ENCODE measurements at places on chromosomes 7 and 10. TPM values are rescaled to one million over a fixed set of nuclear protein-coding genes. Genes with fewer than 3 reads are reported as not detected.
A peak's percentile ranks its signal among the peaks of the same experiment; 100 is the strongest.

GRCh38 chr7:142481548-142481947 is 223.7 kb upstream of the PRSS58 start:
- no peak for DNase-seq

GRCh38 chr10:14414901-14415300 is 84.2 kb upstream of the FRMD4A start:
- no peak for DNase-seq

- DNase-seq = no peak
Measured at GRCh38 chr7:66296001-66296521, 90.9 kb downstream of the TPST1 start.

Gene LOXL4
- 8.1 TPM for total RNA-seq

Gene CSGALNACT2
- 31.1 TPM for total RNA-seq

GRCh38 chr10:48582970-48583369 is 21.9 kb downstream of the ARHGAP22 start:
- no peak for DNase-seq

Gene SPDYE2
- not detected for total RNA-seq

GRCh38 chr10:87675396-87676376 is 16.0 kb downstream of the PAPSS2 start:
- no peak for DNase-seq

- no peak for DNase-seq
Measured at GRCh38 chr10:35005868-35006267, 84.3 kb downstream of the CUL2 start.

DNA sequence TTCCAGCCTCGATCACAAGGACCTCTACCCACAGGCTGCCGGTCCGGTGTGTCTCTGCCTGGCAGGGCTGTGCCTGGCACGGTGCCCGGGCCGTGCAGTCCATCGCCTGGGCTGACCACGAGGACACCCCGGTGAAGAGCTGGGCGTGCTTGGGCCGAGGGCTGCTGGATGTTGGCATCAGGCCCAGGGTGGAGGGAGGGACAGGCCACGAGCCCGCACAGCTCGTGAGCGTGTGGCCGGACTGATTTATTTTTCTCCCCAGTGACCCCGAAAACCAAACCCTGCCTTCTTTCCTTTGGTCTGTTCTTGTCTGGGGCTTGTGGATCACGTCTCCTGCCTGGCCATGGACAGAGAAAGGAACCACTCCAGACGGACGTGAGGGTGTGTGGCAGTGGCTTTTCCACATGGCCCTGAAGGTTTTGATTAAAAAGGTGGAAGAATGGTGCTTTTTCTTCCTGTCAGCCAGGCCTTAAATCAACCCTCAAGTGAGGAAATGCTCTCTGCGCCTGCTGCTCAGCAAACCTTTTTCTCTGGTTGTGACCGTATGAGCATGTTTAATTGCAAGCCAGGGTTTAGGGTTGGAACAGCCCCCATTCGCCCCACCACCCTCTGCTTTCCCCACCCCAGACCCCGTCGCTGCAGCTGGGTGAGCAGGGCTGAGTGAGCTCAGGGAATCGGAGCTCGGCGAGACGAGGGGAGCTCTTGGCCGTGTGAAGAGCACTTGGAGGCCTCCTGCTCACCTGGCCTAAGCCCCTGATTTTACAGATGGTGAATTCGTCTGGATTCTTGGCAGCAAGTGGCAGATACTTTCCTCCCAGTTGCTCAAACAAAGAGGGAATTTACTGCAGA is 130.1 kb downstream of the RGS10 start:
- DNase-seq = peak; percentile 85

DNA sequence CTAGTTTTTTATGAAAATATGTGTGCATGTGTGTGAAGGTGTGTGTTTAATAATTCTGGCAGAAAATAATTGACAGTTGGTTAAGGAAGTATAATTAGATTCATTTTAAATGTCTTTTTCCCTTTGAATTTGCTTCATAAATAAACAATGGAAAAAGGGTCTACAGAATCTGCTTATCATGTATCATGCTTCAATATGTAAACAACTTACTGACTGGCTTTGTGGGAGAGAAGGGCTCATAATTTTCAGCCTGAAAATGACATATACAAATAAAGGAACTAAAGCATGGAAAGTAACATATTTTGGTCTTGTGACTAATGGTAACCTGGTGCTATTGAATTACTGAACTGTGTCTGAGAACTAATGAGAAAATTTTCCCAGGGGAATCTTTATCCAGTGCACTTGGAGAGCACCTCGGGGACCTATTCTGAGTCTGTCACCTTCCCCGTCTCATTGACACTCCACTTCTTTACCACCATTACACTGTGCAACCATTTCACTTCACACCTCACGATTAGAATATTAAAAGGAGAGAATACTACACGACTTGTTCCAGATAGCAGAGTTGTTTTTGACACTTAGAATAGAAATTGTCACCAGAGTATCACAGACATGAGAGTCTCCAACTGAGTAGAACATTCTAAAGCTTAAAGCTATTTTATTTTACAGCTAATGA is 298.6 kb downstream of the TFEC start:
- DNase-seq = no peak

DNA sequence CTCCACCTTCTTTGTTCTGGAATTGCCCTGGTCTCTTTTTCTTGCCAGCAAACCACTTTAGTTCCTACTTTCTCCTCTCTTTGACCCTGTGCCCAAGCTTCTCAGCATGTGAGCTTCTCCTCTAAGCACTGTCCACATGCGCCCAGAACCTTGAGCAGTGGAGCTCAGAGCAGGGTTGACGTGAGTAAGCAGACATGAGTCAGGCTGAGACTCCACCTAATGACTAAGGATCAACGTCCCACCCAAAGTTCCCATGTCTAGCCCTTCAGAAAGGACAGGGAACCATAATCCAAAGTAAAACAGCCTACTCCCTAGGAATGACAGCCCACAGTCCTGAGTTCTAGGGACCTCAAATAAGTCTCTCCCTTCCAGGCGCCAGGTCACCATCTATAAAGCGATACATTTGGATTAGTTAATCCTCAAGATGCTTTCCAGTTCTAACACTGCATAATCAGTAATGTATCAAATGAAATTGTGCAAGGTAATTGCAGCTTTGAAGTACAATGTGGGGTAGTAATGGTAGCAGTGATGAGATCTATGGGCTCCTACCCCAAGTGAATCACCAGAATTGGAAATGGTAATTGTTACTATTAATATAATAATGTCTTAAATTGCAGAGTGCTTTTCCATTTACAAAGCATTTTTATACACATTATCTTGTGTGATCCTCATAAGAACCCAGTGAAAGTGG is 44.5 kb downstream of the KCNMA1 start:
- DNase-seq = no peak

GRCh38 chr10:21069929-21070700 is 173.0 kb upstream of the NEBL start:
- DNase-seq = no peak

GRCh38 chr7:41974870-41975557 is 262.0 kb downstream of the GLI3 start:
- no peak for DNase-seq

Gene BLNK
- 3.9 TPM for total RNA-seq

DNA sequence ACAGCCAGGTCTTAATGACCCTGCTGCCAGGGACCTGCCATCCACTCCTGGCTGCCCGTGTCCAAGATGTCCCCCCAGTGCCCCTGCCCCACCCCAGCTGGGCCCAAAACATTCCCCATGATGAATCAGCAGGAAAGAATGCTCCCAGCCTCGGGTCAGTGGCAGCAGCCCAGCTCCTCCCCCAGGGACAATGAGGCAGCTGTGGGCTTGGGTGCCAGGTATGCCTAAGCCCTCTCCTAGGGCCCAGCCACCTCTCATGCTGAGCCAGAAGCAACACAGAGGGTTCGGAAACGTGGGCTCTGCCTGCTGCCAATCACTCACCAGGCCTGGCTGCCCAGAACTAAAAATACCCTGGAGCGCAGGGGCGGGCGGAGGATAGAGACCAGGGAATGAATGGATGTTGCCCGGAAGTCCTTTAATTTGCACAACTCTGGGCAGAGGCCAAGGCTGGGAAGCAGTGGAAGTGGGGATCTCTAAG is 1.5 kb upstream of the LOXL4 start:
- DNase-seq = peak; percentile 80

GRCh38 chr7:69801729-69802682 is 203.7 kb downstream of the AUTS2 start:
- DNase-seq = no peak

DNA sequence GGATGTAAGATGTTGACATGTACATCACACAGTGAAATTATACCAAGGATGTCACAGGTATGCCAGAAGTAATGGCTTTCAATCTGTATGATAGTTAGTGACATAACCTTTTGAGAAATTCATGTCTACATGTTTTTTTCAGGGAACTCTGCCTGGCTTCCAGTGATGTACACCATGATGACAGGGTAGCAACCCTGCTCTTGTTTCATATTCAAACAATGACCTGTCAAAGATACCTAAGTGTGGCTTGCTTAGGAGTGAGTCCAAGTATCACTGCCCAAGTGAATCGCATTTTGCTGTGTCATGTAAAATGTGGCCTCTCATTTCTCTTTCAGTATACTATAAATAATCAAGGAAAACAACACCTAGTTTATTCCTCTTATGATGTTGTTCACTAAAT is 205.8 kb upstream of the DKK1 start:
- DNase-seq = no peak

Gene TRIL
- total RNA-seq = 6.2 TPM

Gene MBL2
- not detected for total RNA-seq

GRCh38 chr10:13608246-13608853 is 21.6 kb downstream of the PRPF18 start:
- no peak for DNase-seq

GRCh38 chr10:69075431-69075830 is 12.5 kb upstream of the SRGN start:
- DNase-seq = no peak

GRCh38 chr10:42836771-42837468 is 54.3 kb downstream of the BMS1 start:
- DNase-seq = no peak

Gene HOXA2
- not detected for total RNA-seq

GRCh38 chr10:77368006-77368405 is 269.6 kb downstream of the KCNMA1 start:
- DNase-seq = no peak

- DNase-seq = no peak
Measured at GRCh38 chr10:52807803-52808202, 35.2 kb upstream of the MBL2 start.

Gene GNGT1
- total RNA-seq = not detected

DNA sequence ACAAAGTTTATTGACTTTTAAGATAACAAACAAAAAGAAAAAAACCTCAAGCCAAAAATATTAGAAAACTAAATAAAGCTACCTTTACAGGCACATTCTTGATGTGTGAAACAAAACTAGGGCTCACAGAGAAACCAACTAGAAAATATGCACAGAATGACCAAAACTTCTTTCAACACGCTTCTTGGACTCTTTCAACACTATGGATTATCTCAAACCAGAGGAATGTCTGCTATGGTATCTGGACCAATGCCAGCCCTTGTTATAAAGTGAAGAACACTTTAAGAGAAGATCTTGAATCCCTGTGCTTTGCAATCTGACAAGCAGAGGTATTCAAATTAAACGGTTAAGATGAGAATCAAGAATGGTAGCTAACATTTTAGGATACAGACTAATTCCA is 76.6 kb downstream of the DNAJC1 start:
- DNase-seq = no peak

DNA sequence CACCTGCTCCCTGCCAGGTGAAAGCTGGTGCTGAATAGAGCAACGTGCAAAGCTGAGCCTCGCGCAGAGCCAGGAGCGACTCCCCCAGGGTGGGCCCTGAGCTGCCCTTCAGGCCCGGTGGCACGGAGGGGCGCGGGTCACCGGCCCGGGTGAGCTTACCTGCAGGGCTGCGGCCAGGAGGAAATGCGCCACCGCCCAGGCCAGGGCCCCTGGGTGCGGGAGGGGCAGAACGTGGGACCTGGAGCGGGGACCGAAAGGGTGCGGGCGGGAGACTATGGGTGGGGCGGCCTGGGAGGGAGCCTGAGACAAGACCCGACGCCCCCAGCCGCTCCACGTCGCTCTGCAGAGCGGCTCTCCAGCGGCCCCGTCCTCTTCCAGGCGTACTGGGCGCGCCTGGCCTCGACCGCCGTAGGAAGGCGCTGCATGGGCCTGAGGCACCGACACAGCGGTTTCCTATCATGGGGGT is 122.1 kb downstream of the BTAF1 start:
- no peak for DNase-seq

Gene ZNF727
- total RNA-seq = 1.2 TPM

Gene CCDC3
- 7.9 TPM for total RNA-seq

GRCh38 chr7:954330-955238 is at the start of gene ADAP1:
TSS of gene ADAP1 (minus strand) at chr7:954680. CDS start at chr7:954477, 203 bp downstream.
- DNase-seq = no peak

Gene ODAD2
- 2.4 TPM for total RNA-seq

- no peak for DNase-seq
Measured at GRCh38 chr7:68752485-68753178, 845.6 kb upstream of the AUTS2 start.

DNA sequence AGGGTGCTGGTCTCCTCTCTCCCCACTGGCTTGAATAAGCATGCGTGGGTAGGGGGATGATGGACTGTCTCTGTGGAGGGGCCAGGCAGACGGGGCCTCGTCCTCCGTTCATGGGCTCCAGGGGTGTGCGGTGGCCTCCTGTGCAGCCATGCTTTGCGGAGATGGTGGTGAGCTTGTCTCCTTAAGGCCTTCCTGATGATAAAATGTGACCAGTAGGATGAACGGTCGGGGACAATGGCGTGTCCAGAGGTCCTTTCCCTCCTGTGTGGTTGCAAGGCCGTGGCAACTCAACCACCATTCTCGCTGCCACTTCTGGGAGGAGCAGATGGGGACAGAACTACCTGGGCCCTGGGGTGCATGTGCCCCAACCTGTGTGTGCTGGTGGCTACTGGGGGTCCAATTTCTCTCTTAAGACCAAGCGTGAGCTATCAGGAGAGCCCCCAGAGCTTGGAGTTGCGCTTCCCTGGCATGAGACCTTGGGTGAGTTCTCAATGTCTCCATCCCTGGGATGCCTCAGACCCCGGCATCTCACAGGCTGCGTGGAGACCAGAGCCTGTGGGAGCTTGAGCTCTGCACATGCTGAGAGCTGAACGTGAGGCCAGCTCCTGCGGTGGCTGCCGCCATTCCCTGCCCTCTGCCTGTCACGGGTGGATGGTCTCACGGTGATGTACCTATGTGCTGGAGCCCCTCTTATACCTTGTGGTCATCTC is 112.2 kb downstream of the INPP5A start:
- no peak for DNase-seq

Gene NRAP
- total RNA-seq = not detected

Gene SPDYE5
- total RNA-seq = not detected

DNA sequence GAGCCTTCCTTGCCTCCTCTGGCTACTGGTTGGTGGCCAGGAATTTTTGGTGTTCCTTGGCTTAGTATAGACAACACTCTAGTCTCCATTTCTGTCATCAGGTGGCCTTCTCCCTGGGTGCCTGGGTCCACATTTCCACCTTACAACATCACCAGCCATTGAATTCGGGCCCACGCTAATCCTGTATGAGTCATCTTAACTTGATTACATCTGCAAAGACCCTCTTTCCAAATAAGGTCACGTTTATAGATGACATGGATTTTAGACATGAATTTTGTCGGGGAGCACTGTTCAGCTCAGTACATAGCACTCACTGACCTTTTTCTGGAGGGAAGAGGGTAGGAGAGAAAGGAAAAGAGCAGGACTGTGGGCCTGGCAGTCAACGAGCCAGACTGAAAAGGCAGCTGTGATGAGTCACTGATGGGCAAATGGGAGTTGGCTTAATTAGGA is 39.4 kb downstream of the MMRN2 start:
- no peak for DNase-seq

All from uterus (tissue), 4 donors.